Stimulated activated CD8-positive, alpha-beta memory T cell treated with anti-CD3 and anti-CD28 coated beads, Interleukin-15, amount 100 ng/mL, for 24 hours (primary cell): ENCODE measurements at places on chromosomes 7 and 10.

- no peak for DNase-seq
Observed at GRCh38 chr7:50608196-50608906, 43.1 kb upstream of the DDC start.

DNA sequence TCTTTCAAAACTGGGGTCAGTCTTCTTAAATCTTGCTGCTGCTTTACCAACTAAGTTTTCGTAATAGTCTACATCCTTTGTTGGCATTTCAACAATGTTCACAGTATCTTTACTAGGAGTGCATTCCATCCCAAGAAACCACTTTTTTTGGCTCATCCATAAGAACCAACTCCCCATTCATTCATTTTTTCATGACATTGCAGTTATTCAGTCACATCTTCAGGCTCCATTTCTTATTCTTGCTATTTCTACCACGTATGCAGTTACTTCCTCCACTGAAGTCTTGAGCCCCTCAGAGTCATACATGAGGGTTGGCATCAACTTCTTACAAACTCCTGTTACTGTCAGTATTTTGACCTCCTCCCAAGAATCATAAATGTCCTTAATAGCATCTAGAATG lies 392.3 kb downstream of the DGKB start:
- DNase-seq: no peak

GRCh38 chr7:128880791-128881457 lies 18.3 kb downstream of the ATP6V1F start:
- no peak for DNase-seq

- DNase-seq: no peak
Observed at GRCh38 chr10:88064608-88065382, 201.4 kb downstream of the PTEN start.
